ENCODE measurements at places on chromosomes 11 and 22.
A peak's percentile ranks its signal among the peaks of the same experiment; 100 is the strongest.

DNA sequence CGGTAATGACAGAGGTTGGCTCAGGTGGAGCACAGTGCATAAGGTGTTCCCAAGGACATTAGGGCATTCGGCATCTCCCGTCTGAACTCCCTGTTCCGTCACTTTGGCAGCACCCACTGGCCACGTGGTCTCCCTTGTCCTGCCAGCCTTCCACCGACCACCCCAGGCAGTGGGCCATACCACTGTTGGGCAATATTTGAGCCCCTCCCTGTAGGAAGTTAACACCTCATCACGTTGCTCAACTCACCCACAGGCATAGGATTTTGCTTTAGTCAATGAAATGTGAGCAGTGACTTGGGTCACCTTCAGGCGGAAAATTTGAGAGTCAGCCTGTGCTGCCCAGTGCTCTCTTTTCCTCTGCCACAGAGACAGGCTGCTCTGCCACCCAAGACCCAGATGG, 44.0 kb downstream of the SERPINH1 start:
- no peak for DNase-seq

GRCh38 chr11:76630600-76631281, 39.8 kb downstream of the LRRC32 start:
- no peak for DNase-seq

DNA sequence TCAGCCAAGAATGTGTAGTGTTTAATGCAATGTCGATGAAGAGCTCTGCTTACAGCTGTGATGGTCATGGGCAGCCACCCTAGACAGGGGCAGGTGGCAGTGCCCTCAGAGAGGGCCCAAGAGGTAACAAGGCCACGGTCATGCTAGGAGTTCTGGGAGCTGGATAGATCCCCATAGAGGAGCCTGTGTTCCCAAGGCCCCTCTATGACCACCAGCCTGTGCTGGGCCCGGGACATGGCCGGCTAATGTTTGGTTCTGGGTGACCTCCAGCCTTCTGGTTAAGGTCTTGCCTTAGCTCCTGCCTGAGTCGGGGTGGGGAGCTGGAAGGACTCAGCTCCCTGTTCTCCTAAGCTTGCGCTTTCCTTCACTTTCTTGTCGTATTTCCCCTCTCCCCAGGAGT, 65.1 kb downstream of the GRIK4 start:
- DNase-seq: no peak

- no peak for DNase-seq
These were observed 49.4 kb downstream of the SNX19 start for GRCh38 chr11:130866831-130867230.

DNA sequence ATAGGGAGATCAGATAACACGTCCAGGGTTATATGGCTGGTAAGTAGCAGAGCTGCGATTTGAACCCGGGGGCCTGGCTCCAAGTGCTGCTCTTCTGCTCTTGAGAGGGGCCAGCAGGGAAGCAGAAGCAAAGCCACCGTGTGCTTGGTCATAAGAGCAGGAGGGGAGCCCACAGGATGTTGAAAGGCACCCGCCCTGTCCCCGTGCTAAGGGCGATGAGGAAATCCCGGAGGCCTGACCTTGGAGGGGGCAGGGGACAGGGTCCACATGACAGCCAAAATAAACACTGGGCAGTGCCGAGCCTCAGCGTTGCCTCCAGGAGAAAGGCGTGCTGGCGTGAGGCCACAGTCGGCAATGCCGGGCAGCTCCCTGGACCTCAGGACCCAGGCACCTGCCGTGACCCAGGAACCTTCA, 28.8 kb downstream of the TOM1 start:
- DNase-seq: no peak

- DNase-seq: no peak
These were observed 845.4 kb downstream of the KCNA4 start for GRCh38 chr11:29171360-29171950.

DNA sequence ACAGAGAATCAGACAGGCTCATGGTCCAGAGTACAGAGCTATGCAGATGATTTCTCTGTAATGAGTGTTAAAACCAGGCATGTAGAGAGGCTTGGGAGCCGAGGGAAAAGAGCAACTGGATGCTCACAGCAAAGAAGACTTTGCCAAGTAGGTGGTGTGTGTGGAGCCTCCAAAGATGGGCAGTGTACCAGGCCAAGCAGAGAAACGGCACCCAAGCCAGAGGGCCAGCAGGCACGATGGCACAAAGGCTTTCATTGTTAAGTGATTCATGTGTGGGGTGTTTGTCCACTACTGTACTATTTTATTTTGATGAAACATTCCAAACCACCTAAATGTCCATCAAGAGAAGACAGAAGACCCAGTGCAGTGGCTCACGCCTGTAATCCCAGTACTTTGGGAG, 11.1 kb downstream of the RANGAP1 start:
- no peak for DNase-seq

GRCh38 chr11:40514124-40514523, 945.3 kb downstream of the LRRC4C start:
- DNase-seq: no peak

GRCh38 chr11:123798079-123798478, 8.1 kb downstream of the OR6M1 start:
- DNase-seq: no peak

DNA sequence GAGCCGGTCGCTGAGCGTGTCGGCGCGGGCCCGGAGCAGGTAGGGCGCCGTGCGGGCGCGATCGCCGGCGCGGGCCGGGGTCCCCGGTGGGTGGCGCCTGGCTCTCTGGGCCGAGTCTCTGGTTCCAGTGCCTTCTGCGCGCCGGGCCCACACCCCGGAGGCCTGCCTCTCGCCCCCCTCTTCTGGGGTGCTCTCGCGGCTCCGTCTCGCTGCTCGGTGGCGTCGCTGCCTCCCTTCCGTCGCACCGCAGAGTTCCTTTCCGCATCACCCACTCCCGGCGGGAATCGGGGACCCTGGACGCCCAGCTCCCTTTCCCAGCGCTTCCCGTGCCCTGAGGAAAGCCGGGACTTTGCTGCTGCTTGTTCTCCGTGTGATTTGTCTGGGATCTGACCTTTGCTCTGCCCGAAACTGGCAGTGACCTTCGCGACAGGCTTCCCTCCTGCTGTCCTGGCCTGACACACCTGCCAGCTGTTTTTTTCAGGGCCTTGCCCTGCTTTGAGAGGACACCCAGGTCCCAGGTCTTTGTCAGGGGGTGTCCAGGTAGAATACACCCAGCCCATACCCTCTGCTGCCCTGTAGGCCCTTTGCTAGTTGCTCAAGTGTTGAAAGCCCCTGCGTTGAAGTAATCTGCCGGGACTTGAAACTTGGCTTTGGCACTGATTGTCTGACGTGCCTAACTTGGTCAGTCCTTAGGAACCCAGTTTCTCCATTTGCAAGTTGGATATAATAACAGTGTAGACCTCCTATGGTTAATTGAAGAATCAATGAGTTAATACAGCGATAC, 711 bp downstream of the FDX1 start:
- DNase-seq: peak; percentile 12

Measured in neuronal stem cell (in vitro differentiated cells).